AG04449 (cell line): ENCODE measurements at places on chromosomes 7 and 10.

DNA sequence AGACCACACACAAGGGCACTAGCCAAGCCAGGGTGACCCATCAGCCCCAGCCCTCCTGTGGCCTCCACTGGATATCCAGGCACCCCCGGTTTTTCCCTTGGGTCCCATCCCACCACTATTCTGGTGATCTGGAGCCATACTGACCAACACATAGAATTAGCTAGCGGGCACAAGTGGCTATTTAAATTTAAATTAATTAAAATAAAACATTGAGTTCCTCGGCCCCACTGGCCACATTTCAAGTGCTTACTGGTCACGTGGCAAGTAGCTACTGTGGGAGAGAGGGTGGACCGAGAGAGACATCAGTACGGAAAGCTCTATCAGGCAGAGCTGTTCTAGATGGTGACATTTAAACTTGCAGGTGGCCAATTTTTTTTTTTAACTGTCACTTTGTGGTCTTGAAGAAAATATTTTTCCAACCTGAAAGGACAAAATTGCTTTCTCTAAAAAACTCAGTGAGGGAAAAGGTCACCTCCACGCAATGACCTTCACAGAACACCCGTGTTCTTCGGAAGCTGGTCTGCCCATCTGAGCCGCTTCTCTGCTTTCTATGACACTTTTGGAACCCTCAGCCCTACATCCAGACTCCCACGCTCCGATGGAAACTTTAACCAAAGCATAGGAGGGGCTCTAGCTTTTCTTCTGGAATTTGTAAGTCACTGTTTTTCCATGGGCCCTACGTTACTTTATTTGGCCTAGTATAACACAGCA is 30.0 kb downstream of the HIPK2 start:
- DNase-seq, result no peak

- no peak for DNase-seq
Measured at GRCh38 chr10:70053841-70054288, 1.2 kb downstream of the MACROH2A2 start.

- DNase-seq, result no peak
Measured at GRCh38 chr7:80279760-80280159, 145.1 kb downstream of the GNAI1 start.

DNA sequence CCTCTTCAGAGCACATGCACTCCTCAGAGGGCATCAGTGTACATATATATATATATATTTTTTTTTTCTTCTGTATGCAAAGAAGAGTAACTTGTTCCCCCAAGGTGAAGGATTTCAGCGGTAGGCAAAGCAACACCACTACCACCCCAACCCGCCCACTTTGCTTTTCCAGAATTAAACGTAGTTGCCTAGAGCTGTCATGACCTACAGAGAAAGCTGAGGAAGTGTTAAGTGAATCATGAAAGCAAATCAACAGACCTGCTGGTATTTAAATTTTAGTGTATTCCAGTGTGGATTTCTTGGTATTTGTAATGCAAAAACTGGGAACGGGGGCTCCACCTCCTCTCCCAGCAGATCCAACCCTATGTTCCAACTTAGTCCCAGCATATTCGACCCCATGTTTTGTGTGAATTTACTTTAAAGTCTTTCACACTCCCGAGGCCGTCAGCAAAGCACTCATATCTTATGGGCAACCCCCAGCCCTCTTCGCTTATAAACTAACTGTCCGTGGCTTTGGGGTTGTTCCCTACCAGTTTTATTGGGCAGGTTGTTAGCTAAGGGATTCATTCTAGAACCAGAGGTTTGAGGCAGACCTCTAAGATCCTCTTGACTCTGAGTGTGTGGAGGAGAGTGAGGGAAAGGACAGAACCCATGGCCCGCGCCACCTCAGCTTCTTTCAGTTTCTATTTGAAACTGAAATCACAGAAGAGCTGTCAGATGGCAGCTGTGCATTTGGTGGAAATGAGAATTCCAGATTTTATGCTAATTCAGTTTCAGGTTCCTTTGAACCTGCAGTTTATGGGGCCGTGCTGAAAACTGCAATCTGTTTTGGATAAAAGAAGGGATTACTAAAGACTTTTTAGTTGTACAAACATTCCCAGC is 450.2 kb upstream of the GALNT17 start:
- no peak for DNase-seq

GRCh38 chr10:97069576-97070362 is 116.0 kb downstream of the SLIT1 start:
- no peak for DNase-seq

DNA sequence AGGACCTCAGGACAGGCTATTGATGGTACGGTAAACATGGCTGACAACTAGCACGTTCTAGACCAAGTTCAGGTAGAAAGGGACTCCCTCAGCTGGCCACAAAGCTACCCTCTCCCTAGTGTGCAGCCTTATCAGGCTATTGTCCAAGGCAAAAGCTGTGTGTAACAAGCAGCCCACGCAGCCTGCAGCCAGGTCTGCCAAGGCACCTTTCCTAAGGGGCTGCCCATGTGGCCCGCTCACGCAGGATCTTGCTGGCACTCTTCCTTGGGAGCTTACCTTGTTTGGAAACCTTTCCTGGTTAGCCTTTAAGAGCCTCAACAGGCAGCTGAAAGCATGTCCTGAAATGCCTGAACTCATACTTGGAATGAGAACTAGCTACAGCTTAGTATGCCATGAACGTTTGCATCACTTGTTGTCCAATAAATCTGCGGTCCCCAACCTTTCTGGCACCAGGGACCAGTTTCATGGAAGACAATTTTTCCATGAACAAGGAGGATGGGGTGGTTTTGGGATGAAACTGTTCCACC is 51.7 kb downstream of the SYPL1 start:
- no peak for DNase-seq

GRCh38 chr10:18312374-18313139 is 172.3 kb downstream of the CACNB2 start:
- no peak for DNase-seq

DNA sequence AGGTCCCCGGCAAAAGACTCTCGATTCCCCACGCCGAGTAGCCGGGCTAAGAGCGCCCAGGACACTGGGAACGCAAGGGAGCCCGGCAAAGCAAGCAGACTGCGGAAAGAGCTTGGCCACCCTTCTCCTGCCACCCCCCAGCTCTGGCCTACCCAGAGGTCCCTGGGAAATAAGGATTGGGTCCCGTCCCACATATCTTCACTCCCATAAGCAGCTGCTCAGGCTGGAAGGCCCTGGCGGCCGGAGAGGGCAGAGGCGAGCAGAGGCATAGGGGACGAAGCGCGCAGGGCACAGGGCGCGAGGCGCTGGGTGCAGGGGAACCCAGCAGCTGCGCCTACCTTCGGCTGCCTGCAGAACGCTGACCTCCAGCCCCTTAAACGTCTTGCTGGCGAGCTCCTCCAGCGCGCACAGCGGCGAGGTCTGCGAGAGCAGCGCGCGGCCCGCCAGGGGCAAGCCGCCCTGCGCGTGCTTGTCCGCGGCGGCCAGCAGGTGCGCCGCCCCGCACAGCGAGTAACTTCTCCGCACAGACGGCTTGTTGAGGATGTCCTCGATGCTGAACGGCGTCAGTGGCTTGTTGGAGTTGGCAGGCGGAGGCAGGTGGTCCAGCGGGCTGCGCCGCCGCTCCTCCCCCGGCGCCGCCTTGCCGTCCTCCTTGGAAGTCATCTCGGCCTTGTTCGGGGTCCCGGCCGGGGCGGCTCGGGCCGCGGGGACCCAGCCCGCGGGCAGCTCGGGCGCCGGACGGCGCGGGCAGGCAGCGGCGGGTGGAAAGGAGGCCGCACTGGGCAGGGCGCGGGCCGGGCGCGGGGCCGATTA is 904 bp downstream of the LBX1 start:
- DNase-seq, result no peak

DNA sequence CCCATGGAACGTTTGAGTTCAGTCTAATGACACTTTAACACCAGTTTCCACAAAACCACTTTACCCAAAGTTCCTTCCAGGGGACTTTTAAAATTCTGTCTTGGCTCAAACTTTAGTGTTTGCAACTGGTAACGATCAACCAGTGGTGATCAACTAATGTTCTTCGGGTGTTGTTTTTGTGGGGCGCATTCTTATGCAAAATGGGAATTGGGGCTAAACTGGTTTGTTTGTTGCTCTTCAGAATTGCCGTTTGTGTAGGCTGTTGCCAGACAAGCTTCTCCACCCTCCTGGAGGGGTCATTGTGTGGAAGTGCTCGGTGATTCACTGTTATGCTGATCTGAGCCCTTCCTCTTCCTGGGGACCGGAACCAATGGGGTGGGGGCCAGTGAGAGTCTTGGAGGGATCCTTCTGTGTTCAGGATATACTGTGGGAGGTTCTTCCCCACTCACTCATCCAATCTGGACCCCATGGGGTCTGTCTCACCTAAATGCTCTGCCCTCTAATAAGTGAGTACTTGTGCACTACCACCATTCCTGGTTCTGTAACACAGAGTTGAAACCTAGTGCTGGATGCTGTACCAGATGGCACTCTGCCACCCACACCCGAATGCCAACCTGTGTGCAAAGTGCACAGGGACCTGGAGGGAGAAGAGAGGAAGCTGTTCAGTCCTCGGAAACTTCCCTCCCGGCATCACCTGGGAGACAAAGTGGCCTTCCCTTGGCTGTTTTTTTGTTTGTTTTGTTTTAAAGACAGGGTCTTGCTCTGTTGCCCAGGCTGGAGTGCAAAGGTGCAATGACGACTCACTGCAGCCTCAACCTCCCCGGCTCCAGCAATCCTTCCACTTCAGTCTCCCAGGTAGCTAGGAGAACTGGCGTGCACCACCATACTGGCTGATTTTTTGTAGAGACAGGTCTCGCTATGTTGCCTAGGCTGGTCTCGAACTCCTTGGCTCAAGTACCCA is 2.1 kb downstream of the NFE2L3 start:
- DNase-seq, result no peak

GRCh38 chr7:51645702-51646298 is 329.2 kb upstream of the COBL start:
- DNase-seq, result no peak

GRCh38 chr7:142131439-142132185 is 20.1 kb downstream of the MGAM2 start:
- DNase-seq, result no peak

GRCh38 chr7:112896026-112896601 is 105.9 kb upstream of the TMEM168 start:
- DNase-seq, result no peak

GRCh38 chr7:148472406-148472805 is 118.2 kb upstream of the C7orf33 start:
- DNase-seq, result no peak

GRCh38 chr7:118232837-118233236 is 8.3 kb downstream of the ANKRD7 start:
- no peak for DNase-seq

- DNase-seq, result peak; percentile 59
Measured at GRCh38 chr10:33901166-33901565, 566.7 kb upstream of the NRP1 start.

DNA sequence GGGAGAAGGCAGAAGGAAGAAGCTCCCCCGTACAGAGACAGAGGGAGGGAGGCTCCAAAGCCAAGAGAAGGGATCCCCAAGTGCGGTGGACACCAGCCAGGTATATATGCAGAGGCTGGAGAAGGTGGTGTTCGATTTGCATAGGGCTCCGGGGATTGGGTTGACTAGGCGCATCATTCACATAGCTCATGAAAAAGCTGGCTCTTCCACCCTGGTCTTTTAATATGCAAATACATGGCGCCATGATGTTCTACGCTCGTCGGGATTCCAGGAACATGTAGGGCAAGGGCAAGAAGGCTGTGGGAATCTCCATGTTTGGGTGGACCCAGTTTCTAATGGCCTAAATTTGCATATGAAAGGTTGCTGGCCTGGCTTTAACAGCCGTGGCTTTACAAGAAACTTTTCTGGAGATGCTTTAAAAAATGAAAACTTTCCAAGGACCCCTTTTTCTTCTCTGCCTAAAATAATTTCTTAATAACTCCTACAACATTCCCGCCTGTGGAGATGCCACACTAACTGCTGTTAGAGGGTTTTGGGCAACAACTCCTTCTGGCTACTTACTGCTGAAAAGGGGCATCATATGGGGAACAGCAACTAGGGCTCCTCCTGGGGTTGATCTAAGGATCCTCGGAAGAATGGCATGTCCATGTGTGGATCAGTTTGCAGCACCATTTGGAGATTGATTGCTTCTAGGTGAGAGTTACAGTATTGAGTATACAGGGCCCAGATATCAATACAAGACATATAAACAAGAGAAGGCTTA is 28.3 kb downstream of the C1GALT1 start:
- DNase-seq, result no peak

DNA sequence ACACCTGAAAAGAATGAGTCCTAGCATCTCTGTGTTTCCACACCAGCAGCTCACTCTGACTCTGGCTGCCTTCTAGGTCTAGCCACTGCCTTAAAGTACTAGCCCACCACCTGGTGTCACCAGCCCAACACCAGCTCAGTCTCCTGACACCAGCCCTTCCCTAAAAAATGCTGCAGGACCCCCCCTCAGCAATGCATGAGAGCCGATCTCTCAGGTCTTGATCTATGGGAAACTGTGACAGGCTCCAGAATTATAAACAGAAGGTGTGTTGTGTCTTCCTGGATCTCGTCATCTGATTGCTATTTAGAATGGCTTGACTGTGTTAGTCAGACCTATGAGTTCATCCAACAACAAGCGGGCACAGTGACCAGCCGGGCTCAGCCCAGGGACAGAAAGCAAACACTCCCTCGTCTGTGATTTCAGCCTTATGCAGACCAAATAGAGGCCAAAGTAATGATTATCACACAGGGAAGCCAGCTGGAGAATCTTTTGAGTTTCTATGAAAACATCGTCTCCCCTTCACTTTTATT is 66.6 kb downstream of the CUBN start:
- DNase-seq, result peak; percentile 33

GRCh38 chr10:119409906-119410305 is 132.6 kb downstream of the RGS10 start:
- DNase-seq, result no peak

DNA sequence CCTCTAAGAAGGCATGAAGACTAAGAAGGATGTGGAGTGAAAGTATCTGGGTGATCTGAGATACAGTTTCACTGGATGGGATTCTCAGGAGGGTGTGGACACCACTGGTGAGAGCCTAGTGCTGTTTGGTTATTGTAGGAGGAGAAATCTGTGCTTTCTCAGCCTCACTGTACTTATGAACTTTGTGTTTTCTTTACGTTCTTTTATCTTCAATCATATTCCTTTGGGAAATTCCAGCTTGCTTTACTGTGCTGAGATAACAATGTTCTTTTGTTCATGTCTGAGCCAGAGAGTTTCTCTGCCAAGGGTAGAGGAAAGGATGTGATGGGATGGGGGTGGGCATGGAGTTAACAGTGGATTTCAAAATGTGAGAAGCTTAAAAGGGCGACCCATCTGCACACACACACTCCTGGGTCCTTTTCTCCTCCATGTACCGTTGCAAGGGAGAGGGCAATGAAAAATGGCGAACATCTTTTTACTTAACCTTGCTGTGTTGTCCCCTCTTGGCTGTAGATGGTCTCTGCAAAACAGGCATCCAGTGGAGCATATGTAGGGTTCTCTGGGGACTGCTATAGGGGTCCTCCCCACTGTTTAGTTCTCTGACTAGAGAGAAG is 25.0 kb upstream of the TAX1BP1 start:
- no peak for DNase-seq

GRCh38 chr10:71661779-71662336 is 57.7 kb downstream of the C10orf105 start:
- DNase-seq, result no peak

DNA sequence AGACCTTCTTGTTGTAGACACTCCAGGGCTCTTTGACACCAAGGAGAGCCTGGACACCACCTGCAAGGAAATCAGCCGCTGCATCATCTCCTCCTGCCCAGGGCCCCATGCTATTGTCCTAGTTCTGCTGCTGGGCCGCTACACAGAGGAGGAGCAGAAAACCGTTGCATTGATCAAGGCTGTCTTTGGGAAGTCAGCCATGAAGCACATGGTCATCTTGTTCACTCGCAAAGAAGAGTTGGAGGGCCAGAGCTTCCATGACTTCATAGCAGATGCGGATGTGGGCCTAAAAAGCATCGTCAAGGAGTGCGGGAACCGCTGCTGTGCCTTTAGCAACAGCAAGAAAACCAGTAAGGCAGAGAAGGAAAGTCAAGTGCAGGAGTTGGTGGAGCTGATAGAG is 5.5 kb downstream of the GIMAP7 start:
- DNase-seq, result no peak
